ENCODE measurements at places on chromosomes 7 and 10.

DNA sequence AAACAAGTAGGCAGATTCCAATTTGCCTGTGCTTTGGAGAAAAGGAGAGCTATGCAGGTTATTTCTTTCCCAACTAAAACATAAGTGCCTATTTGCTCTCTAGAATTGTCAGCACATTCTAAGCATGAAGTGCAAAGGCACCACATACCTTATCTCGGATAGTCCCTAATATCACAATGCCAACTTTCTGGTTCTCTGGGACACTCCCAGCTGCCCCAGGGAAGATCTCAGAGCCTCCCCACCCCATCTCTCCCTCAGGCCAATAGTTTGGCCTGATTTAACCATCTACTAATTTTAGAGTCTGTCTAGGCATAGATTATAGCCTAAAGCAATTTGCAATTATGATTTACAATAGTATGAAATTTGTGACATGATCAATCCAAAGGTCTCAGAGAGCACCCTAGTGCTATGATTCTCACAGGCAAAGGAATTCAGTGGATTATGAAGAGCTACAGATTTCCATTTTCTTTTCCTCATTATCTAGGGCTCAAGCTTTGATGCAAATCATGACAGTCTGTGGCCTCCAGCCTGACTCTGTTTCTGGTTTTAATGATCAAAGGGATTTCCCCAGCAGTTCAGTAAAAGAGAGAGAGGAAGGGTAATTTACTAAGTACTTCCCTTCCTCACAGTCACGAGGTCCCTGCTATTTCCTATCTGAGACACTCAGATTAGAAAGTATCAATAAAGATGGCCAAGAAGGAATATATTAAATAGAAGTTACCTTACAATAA is 29.0 kb upstream of the IL6 start:
- no peak for DNase-seq

DNA sequence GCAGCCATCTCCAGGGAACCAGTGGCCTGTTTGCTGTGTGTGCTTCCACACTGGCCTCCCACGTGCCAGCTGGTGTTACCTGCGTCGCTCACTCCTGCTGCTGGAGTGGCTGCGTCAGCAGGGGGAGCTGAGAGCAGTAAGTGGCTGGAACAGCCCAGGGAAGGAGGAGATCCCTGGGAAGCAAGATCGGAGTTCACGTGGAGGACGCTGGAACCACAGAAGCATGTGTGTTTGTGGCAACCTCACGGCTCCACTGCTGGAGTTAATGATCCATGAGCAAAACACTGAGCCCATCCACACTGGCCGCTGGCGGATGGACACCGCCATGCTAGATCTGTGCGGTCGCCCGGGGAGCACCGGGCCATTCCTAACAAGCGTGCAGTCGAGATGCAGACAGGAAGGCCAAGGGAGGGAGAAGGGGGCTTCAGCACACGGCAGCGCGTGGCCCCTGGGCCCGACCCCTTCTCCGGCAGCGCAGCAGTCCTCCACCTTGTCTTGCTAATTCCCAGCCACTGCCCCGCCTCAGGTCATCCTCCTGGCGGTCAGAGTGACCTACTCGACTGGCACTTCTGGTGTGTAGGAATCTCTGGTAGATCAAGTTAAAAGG is 68.5 kb upstream of the EEPD1 start:
- no peak for DNase-seq

- DNase-seq: peak; percentile 46
Measured at GRCh38 chr7:102431617-102432298, 1.6 kb upstream of the ORAI2 start.

- DNase-seq: no peak
Measured at GRCh38 chr10:132961420-132961786, 19.0 kb upstream of the CFAP46 start.

DNA sequence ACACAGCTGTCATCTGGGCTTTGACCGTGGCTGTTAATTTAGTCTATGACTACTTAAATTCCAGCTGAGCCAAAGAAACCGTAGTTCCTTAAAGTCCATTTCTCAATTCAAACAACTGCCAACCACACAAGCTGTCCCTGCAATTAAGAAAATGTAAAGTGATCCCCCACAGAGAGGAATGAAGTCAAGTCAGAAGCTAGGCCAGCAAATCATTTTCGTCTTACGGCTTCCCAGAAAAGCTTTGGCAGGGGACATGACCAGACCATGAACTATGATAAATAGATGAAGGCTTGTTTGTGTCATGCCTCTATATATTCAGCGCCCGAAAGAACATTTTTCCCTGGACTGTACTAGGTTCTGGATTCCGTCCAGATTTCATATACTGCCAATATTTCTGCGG is 54.6 kb downstream of the HACD1 start:
- no peak for DNase-seq

- DNase-seq: no peak
Measured at GRCh38 chr10:80357851-80358125, 1.2 kb downstream of the DYDC2 start.
